Subcutaneous preadipocyte (primary cell): ENCODE measurements at places on chromosomes 5 and 9. TPM values are rescaled to one million over a fixed set of nuclear protein-coding genes. Genes with fewer than 3 reads are reported as not detected.

Gene TUT7
- 92.5 and 121 TPM in 2 replicates for total RNA-seq

Gene PRRT1B
- total RNA-seq: not detected in 2 replicates

Gene CAMK4
- 5.3 and 5.5 TPM in 2 replicates for total RNA-seq

Gene SEC24A
- 19.8 and 28.9 TPM in 2 replicates for total RNA-seq

Gene TEX10
- 38.2 and 54.7 TPM in 2 replicates for total RNA-seq

Gene SPATA31E1
- total RNA-seq: 0.37 and 0.59 TPM in 2 replicates

Gene NUTM2G
- total RNA-seq: not detected in 2 replicates
